ENCODE measurements at places on chromosomes 4 and X.

GRCh38 chrX:39609941-39610340, 487.8 kb downstream of the BCOR start:
- no peak for DNase-seq

DNA sequence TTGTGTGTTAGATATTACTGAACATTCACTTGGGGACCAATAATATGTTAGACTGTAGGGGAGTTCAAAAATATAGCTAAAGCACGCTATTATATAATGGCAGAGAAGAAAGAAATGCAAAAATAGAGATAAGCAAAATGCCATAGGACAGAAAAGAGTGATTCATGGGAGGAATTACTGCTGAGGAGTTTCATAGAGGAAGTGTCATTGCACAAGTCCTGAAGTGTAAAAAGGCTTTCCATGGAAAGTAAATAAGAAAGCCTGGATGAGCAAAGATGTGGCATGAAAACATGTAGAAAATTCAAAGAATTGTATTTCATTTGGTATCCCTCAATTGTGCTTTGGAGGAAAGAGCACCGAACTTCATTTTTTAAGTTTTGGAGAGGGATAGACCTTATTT, 14.5 kb downstream of the HMGB2 start:
- DNase-seq = no peak

DNA sequence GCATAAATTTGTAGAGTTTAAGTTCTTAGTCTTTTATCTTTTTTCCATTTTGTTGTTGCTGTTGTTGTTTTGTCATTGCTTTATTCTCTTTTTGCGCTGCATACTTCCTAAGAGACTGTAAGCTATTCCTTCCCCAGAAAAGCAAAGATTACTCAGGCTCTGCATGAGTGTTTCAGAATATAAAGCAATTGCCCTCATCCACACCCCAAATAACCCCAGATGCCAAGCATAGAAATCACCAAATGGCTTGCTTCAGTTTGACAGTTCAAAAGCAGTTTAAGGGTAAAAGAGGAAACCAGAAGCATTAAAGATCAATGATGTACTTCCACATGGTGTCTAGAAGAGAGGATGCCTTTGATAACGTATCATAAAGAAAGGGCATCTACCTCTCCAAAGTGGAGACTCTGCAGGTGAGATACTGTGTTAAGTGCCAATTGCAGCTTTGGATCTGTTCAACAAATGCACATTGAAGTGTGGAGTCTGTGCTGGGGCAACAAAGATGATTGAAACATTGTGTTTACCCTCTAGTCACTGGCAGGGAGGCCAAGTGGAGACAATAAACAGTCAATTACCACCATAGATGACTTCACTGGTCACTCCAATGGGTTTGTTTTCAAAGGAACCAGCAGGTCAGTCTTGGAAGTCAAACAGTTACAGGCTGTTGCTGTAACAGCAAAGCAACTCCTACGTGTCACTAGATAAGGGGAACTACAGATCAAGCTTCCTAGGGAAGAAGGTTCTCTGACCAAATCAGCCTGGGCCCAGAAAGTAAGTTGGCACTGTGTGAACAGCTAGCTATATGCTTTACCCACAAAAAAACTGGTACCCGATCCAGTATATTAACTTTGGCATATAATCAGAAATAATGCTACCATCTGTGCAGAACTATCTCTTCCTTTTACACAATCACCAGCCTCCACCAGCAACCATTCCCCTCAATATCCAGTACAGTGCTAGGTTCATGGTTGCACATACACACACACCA, 40.6 kb upstream of the IL21 start:
- DNase-seq = no peak

- no peak for DNase-seq
Observed at GRCh38 chr4:81602854-81603253, 131.1 kb upstream of the RASGEF1B start.

DNA sequence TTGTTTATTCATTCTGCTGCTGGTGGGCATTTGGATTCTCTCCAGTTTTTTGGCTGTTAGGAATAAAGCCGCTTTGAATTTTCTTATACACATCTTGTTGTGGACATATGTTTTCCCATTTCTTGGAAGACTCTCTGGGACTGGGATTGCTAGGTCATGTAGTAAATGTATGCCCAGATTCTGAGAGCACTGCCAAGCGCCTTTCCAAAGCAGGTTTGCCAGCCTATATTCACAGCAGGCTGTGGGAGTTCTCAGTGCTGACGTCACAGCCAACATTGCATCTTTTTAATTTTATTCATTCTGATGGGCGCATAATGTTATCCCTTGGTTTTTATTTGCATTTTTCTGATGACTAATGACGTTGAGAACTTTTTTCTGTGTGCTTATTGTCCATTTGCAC, 24.1 kb downstream of the TMEM271 start:
- DNase-seq = no peak

- DNase-seq = no peak
Observed at GRCh38 chr4:73922766-73923630, 53.8 kb downstream of the CXCL1 start.

GRCh38 chr4:126591583-126591982, 1041.2 kb upstream of the INTU start:
- DNase-seq = no peak

DNA sequence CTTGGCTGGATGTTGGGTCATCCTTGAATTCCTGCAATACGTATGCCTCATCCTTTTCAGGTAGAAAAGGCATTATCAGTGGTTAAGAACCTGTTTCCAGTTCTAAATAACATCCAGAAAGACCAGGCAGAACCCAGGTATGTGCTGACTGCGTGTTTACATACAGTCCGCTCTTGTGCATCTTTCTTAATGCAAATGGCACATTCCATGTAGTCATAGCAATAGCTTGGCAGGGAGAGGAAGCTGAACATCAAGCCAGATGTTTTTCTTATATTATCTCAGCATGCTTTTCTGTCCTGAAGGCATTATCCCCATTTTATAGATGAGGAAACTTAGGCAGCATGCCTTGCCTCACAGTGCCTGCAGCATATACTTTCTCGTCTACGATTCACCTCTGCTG, 2.1 kb downstream of the DCLK2 start:
- DNase-seq = no peak

DNA sequence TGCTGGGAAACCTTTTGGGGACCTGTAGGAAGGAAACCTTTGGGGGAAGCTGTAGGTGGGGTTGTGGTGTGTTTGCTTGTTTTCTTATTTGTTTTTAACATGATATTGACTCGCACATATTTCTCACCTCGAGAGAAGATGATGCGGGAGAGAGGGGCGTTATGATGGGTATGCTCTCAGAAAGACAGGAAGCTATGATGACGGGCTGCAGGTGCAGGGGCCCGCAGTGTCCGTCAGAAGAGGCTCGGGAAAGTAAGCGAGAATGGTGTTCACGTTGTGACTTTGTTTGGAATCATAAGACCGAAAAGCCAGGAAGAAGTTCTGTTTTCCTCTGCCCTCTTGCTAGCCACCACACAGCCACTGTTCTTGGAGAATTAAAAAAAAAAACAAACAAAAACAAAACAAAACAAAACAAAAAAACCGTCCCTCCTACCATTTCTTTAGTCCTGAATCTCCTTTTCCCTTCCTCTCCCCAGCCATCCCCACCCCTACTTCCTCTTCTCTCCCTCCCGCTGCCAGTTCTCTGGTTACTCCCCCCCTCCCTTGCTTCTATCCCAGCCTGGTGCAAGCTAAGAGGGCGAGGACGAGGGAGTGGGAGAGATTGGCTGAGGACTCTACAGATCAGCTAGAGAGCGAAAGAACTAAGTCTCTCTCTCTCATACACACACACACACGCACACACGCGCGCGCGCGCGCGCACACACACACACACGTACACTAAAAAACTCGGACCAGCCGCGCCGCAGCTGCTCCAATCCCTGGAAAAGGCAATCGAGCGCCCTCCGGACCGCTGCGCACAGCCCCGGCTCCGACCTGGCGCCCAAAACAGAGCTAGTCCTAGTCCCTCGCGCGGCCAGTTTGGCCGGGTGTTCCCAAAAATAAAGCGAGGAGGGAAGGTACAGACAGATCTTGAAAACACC, at the start of gene BMP3:
TSS of gene BMP3 (plus strand) at position 648 of the 920 bp plus-strand sequence. CDS start 577 bp downstream, outside the sequence.
- DNase-seq = no peak
